ENCODE measurements at places on chromosomes 6 and 20.

- no peak for DNase-seq
Observed at GRCh38 chr20:36917943-36918342, 33.6 kb downstream of the SAMHD1 start.

GRCh38 chr20:57106030-57106682 lies 160.3 kb downstream of the BMP7 start:
- DNase-seq: no peak

GRCh38 chr6:45074439-45074838 lies 253.7 kb upstream of the RUNX2 start:
- no peak for DNase-seq

DNA sequence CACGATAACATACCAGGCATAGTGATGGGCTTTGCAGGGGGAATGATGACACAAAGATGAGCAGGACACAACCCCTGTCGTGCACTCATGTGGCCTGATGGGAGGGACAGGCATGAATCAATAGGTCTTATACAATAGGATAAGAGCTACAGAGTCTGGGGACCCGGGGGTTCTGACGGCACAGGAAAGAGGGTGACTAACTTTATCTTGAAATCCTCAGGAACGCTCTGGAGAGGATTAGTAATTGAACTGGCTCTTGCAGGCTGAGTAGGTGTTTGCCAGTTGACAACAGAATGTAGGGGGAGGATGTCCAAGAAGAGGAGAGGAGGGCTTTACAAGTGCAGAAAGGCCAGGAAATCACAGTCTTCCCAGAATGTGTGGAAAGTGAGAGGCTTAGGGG lies 219.9 kb upstream of the ECI2 start:
- no peak for DNase-seq

DNA sequence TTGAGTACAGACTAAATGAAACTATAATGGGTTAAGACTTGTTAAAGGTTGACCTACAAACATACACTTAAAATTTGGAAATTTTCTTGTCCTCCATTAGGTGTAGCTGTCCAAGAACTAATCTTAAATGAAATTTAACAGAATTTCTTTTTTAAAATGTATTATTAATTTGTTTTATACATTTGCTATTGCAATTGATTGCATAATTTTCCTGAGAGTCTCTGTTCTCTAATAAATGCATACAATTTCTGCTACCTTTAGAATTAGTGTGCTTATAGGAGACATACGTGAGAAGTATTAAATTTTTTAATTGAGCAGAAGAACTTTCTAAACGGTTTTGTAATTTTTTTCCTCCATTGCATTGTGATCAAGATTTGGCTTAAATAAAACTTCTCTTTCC lies 1.5 kb downstream of the FAM135A start:
- DNase-seq: no peak
